ENCODE measurements at places on chromosomes 16 and 17.
A peak's percentile ranks its signal among the peaks of the same experiment; 100 is the strongest.

DNA sequence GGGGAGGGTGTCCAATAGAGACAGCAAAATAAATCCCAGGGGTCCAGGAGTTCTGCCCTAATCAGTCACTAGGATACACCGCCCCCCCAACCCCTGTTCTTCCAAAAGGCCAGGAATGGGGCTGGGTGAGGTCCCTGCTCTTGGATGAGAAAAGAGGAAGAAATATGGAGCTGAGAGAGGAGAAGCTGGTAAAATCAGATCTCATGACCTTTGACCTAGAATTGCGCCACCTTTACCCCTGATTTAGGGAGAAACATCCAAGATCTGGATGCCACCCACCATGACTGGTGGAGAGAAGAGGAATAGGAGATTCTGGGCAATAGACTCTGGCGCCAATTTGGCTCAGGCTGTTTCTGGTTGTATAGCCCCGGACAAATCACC is 707 bp upstream of the CACNB1 start:
- DNase-seq: no peak
- H3K4me1 ChIP-seq: peaks cover 64% of the 10 kb centered on the region
- no peaks in the 10 kb centered on the region for H3K27me3 ChIP-seq
- H3K4me3 ChIP-seq: peak overlapping the region; percentile 73
- H3K27ac ChIP-seq: peak overlapping the region; percentile 80

DNA sequence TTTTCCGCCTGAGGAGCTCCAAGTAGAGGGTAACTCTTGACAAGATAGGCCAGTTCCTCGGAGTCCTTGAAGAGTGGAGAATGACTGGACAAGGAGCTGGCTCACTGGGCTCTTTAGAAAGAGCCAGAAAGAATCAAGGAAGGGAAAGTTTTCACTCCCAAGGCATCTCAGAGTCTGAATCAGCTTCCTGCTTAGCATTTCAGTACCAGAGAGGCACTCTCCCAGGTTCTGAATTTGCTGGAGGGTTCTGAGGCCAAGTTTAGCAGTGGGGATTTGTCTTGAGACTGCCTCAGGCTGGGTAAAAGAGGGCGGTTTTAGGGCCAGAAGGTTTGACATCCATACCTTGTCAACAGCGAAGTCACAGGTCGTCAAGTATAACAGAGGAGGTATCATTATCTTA is 25.5 kb downstream of the GP2 start:
- H3K4me1 ChIP-seq: peaks cover 6% of the 10 kb centered on the region
- no peak for DNase-seq
- no peak overlapping the region for H3K4me3 ChIP-seq
- H3K36me3 ChIP-seq: no peaks in the 10 kb centered on the region
- H3K27ac ChIP-seq: no peak overlapping the region
- no peaks in the 10 kb centered on the region for H3K27me3 ChIP-seq

DNA sequence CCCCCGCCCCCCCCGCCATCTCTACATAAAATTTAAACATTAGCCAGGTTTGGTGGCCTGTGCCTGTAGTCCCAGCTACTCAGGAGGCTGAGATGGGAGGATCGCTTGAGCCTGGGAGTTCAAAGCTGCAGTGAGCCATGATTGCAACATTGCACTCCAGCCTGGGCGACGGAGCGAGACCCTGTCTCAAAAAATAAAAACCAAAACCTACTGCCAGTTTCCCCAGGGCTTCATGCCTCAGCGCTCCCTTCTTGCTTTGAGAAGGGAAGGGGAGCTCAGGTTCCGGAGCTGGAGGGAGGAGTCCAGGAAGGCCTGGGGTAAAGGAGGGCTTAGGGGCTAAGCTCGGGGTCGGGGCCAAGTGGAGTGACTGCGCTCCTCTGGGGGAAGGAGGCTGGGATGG is 20.5 kb downstream of the PLCD3 start:
- H3K4me1 ChIP-seq: peaks cover 52% of the 10 kb centered on the region
- H3K27ac ChIP-seq: peak overlapping the region; percentile 73
- H3K27me3 ChIP-seq: no peaks in the 10 kb centered on the region
- no peak overlapping the region for H3K4me3 ChIP-seq
- DNase-seq: no peak
- H3K36me3 ChIP-seq: peaks cover 71% of the 10 kb centered on the region

GRCh38 chr17:16931318-16932060 is 40.4 kb downstream of the TNFRSF13B start:
- no peak overlapping the region for H3K27ac ChIP-seq
- no peaks in the 10 kb centered on the region for H3K27me3 ChIP-seq
- H3K4me1 ChIP-seq: peaks cover 4% of the 10 kb centered on the region
- no peaks in the 10 kb centered on the region for H3K36me3 ChIP-seq

DNA sequence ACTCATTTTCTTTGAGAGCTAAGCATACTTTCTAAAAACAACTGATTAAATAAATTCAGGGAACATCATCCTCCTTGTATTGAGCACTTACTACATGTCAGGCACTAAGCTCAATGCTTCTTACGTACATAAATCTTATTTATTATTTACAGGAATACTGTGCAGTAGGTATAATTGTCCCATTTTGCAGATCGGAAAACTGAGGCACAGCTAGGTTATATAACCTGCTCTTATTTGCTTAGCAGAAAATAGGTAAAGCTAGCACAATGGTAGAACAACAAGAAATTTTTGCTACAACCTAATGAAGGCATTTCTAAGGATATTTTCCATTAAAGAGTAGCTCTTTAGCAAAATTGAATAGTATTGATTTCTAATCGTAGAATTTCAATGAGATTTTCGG is 168.7 kb upstream of the KCNJ16 start:
- H3K27me3 ChIP-seq: no peaks in the 10 kb centered on the region
- no peak overlapping the region for H3K27ac ChIP-seq
- DNase-seq: no peak
- no peak overlapping the region for H3K4me3 ChIP-seq
- no peaks in the 10 kb centered on the region for H3K4me1 ChIP-seq
- H3K36me3 ChIP-seq: no peaks in the 10 kb centered on the region

DNA sequence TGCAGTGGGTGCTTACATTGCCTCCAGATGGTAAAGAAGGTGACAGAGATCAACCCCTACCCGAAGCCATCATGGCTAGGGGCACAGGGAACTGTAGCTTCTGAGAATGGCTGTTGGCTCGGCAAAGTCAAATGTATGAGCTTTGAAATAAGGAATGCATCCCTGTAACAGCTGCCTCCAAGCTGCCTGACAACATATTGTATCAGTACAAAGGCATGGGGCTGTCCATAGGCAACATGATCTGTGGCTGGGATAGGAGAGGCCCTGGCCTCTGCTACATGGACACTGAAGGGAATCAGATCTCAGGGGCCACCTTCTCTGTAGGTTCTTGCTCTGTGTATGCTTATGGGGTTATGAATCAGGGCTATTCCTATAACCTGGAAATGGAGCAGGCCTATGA is 119.2 kb upstream of the NETO2 start:
- no peaks in the 10 kb centered on the region for H3K4me1 ChIP-seq
- H3K4me3 ChIP-seq: no peak overlapping the region
- H3K36me3 ChIP-seq: peaks cover 2% of the 10 kb centered on the region
- H3K27ac ChIP-seq: no peak overlapping the region

- H3K4me1 ChIP-seq: peaks cover 34% of the 10 kb centered on the region
- no peak overlapping the region for H3K27ac ChIP-seq
- no peaks in the 10 kb centered on the region for H3K27me3 ChIP-seq
- peak; percentile 28 for DNase-seq
Observed at GRCh38 chr17:32523017-32523680, 36.4 kb downstream of the CDK5R1 start.

DNA sequence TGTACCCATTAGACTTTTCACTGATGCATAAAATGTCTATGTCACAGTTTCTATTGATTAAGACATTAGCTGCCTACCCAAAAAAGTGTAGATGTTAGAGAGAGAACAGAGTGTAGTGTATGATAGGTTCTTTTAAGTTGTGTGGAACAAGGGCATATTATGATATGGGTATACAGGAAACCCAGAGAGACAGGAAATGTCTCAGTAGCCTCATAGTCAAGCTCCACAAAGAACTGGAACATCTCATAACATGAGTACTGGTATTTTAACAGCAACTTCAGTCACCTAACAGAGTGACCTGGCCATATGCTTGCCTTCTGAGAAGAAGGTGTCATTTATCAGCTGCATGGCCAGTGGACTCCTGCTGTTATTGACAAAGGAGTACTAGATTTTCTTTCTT is 128.1 kb downstream of the RGS9 start:
- DNase-seq: no peak
- no peak overlapping the region for H3K27ac ChIP-seq
- H3K4me1 ChIP-seq: peaks cover 7% of the 10 kb centered on the region
- no peaks in the 10 kb centered on the region for H3K27me3 ChIP-seq
- no peak overlapping the region for H3K4me3 ChIP-seq

DNA sequence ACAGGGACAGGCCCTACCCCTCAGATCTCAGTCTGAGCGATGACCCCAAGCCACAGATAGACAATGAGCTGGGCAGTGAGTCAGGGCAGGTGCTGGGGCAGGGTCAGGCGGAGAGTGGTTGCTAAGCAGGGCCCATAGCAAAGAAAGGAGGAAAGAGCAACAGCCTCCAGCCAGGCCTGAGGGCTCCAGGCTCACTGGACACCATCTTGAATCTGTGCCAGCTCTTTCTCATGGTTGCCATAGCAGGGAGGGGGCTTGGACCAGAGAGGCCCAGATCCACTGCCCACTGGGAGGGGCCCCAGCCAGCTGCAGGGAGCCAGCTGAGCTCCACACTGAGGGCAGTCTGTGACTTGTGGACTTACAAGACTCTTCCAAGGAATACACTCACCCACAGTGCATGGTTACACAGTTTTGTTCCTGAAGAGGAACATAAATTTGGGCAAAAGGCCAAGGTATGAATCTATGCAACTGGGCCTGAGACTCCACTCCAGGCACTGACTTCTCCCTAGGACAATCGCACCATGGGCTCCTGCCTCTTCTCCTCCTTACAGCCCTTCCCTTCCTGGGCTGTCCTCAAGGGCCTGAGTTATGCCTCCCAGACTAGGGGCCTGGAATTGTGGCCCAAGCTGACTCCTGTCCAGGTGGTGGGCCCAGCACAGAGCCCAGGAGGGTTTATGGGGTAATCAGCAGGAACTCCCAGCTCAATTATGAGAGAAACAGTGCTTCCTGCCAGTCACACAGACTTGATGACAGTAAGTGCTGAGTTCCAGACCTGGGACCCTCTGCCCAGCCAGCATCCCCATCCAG is 59.9 kb downstream of the BEAN1 start:
- peaks cover 27% of the 10 kb centered on the region for H3K4me1 ChIP-seq
- H3K27ac ChIP-seq: peak overlapping the region; percentile 59
- no peaks in the 10 kb centered on the region for H3K27me3 ChIP-seq

- peaks cover 29% of the 10 kb centered on the region for H3K36me3 ChIP-seq
- H3K4me3 ChIP-seq: no peak overlapping the region
- DNase-seq: no peak
Observed at GRCh38 chr16:56277075-56277474, 85.8 kb downstream of the GNAO1 start.

GRCh38 chr17:6421700-6422604 is 13.0 kb downstream of the AIPL1 start:
- no peaks in the 10 kb centered on the region for H3K36me3 ChIP-seq
- H3K4me1 ChIP-seq: peaks cover 13% of the 10 kb centered on the region
- H3K4me3 ChIP-seq: no peak overlapping the region
- H3K27me3 ChIP-seq: no peaks in the 10 kb centered on the region
- peak; percentile 60 for DNase-seq

DNA sequence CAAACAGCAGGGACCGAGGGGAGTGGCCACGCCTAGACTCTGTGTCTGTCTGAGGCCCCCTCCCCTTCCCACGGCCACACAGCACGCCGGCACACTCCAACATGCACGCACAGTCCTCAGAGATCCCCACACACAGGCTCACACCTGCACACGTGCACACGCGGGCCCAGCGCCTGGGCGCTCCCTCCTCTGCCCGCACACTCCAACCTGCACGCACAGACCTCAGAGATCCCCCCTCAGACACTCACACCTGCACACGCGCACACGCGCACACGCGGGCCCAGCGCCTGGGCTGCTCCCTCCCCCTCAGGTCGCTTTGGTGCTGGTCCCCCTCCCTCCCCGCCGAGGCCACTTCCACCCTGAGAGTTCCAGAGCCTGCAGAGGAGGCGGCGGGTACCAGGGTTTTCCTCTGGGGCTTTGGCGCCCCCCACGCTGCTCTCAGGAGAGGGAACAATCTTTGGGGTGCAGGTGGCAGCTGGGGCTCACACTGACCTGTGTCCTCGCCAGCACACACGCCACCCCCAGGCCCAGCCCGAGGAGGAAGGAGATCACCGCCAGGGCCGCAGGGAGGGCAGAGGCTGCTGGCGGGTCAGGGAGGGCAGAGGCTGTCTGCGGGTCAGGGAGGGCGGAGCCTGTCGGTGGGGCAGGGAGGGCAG is 1.6 kb downstream of the CD7 start:
- H3K27me3 ChIP-seq: peaks cover 6% of the 10 kb centered on the region
- H3K4me3 ChIP-seq: no peak overlapping the region
- H3K36me3 ChIP-seq: no peaks in the 10 kb centered on the region
- peaks cover 12% of the 10 kb centered on the region for H3K4me1 ChIP-seq

GRCh38 chr17:82358465-82359350 is at the start of gene TEX19:
Gene TEX19 (plus strand): TSS chr17:82359247. CDS start chr17:82362151, 2,904 bp downstream.
- no peaks in the 10 kb centered on the region for H3K36me3 ChIP-seq
- no peak for DNase-seq
- no peak within 1 kb of the TSS for H3K27ac ChIP-seq
- H3K27me3 ChIP-seq: peaks cover 6% of the 10 kb centered on the region
- peaks cover 17% of the 10 kb centered on the region for H3K4me1 ChIP-seq
- no peak within 1 kb of the TSS for H3K4me3 ChIP-seq

GRCh38 chr17:9115214-9116191 is 94.2 kb downstream of the NTN1 start:
- H3K27me3 ChIP-seq: no peaks in the 10 kb centered on the region
- peaks cover 27% of the 10 kb centered on the region for H3K4me1 ChIP-seq
- H3K27ac ChIP-seq: peak overlapping the region; percentile 79
- H3K36me3 ChIP-seq: no peaks in the 10 kb centered on the region

DNA sequence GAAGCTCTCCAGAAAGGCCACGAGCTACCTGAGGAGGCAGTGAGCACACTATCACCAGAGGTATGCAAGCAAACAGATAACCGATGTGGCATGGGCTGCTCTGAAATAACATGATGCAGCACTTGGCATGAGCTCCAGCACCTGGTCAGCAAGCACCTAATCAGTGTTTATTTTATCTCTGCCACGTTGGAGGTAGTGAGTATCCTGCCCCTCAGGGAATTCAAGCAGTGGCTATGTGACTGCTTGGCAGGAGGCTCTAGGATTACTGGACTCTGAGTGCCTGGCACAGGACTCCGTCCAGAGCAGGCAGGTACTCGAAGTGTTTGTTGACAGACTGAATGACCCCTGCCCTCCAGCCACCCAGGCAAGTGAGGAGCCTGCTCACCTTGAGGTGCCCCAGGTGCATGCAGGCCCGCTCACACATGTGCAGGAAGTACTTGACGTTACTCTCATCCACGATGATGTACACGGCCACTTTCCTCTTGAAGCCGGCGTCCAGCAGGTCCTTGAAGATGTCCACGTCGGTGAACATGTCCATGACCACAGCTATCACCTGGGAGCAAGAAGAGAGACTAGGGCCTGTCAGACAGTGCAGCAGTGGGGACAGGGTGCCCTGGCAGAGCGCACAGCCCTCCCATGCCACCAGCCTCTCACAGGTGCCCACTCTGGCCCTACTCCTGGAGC is 16.6 kb downstream of the FAM83G start:
- no peak overlapping the region for H3K4me3 ChIP-seq
- peaks cover 3% of the 10 kb centered on the region for H3K4me1 ChIP-seq
- DNase-seq: no peak
- peaks cover 7% of the 10 kb centered on the region for H3K36me3 ChIP-seq
- H3K27ac ChIP-seq: no peak overlapping the region
